ENCODE measurements at places on chromosomes 7 and 10. TPM values are rescaled to one million over a fixed set of nuclear protein-coding genes. Genes with fewer than 3 reads are reported as not detected.

Gene ZYX
- total RNA-seq, result 183 TPM

Gene SLC29A3
- total RNA-seq, result 13.9 TPM

Gene NRAP
- not detected for total RNA-seq

Gene PRPS1L1
- total RNA-seq, result not detected

Gene CRTAC1
- total RNA-seq, result 1.7 TPM

Gene CAV1
- 453 TPM for total RNA-seq

Gene CPSF4
- 45.7 TPM for total RNA-seq

Gene AKR1C4
- 0.37 TPM for total RNA-seq

Gene CYP2E1
- not detected for total RNA-seq

Gene GPR15LG
- total RNA-seq, result not detected

Gene SPDYE2B
- total RNA-seq, result not detected

Gene RRP12
- 69.6 TPM for total RNA-seq

Gene UNCX
- total RNA-seq, result not detected

Gene CYP26A1
- total RNA-seq, result 3.4 TPM

Gene PRKRIP1
- 23.1 TPM for total RNA-seq

Gene TUBB8
- not detected for total RNA-seq

Gene FEZF1
- total RNA-seq, result not detected

Gene MYL10
- total RNA-seq, result not detected

Gene CCDC172
- not detected for total RNA-seq

Gene PNLIPRP1
- total RNA-seq, result not detected

Gene AGAP9
- total RNA-seq, result 9.3 TPM

Gene SLC18A2
- 0.06 TPM for total RNA-seq
